HCEC 1CT (cell line): ENCODE measurements at places on chromosomes 12 and 14.

GRCh38 chr14:34113991-34114390 lies 163.1 kb upstream of the EGLN3 start:
- DNase-seq = no peak

DNA sequence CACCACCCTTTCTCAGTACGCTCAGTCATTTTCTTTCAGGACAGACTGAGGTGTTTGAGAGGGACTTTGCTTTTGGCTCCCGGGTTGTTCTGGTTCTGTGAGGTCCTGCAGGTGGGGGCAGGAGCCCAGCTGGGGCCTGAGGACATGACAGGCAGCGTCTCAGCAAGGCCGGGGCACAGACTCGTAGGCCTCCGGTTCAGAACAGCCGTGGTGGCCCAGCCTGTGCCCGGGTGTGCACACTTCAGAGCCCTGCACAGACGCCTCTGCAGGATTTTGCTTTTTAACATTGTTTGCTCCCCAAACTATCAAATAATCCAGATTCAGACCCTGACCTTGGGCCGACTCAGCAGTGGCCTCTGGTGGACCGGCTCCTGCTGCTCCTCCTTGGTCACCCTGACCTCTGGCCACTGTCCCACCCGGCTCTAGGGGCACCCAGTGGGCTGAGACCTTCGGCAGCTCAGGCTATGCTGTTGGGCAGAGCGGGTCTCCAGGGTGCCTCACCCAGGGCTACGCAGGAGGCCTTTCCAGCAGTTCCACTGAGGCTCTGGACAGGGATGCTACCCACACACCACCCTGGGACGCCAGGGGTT lies 65.2 kb downstream of the ADGRD1 start:
- no peak for DNase-seq

DNA sequence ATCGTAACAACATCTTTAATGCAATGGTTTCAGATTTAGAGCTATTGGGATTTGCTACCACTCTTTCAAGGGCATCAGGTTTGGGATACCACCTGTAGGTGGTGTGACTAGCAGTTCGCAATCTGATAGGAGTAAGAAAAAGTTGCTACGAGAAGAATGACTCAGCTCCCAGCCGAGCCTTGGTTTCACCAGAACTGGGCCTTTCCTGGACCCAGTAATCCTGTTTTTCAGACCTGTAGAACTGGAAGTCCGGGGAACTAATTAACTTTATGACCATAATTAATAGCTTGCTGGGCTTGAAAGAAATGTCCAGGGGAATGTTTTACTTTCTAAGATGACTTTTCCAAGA lies 770 bp downstream of the ABHD4 start:
- DNase-seq = peak; percentile 64

DNA sequence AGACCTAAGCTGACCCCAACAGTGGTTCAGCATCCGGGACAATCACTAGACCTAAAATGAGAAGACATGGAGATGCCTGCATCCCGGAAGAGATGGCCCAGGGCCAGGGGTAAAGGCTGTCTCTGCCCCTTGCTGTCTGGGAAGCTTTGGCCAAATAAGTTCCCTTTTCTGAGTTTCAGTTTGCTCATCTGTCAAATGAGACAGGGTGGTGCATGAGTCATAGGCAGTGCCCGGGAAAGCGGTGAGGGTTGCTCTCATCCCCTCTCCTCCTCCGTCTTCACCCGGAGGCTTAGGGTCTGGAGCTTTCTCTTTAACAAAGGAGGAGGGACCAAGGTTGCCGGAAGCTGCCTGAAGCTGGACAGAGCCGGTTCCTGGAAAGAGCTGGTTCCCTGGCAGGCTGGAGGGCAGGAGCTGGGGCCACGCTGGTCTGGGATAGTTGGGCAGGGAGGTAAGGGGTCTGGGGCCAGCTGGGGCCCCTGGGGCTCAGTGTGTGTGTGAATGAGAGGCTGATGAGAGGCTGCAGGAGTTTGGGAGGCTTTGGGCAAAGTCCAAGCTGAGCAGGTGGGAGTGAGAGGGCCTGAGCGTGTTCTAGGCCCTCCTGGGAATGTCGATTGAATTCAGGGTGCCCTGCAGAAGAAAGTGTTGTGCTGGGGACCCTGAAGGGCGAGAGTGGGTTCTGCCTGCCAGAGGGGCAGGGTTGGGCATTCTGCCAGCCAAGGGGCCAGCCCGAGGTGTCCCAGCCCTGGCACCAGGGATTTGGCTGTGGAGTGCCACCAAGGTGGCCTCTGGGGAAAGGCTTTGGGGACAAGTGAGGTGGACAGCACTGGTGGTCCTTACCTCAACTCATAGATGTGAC lies at the start of gene SDSL:
Gene SDSL, plus strand, starts transcription at position 351 of the 856 bp plus-strand sequence. CDS start 5,603 bp downstream, outside the sequence.
- peak; percentile 80 for DNase-seq

DNA sequence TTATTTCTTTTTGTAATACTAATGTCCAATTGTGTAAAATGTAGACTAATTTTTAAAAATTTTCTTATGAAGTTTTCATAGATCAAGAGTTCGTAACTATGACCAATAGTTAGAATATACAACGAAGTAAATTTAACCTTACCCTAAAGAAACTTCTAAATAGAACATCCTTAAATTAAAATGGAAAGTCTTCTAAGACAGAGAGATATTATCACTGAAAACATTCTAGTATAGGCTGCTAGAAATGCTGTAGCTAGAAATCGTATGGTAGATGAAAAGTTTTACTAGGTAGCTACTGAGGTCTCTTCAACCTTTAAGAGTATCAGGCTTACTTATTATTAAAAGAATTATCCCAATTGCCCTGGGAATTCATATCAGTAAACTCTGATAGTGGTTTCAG lies 925 bp downstream of the CLEC2A start:
- DNase-seq = no peak

DNA sequence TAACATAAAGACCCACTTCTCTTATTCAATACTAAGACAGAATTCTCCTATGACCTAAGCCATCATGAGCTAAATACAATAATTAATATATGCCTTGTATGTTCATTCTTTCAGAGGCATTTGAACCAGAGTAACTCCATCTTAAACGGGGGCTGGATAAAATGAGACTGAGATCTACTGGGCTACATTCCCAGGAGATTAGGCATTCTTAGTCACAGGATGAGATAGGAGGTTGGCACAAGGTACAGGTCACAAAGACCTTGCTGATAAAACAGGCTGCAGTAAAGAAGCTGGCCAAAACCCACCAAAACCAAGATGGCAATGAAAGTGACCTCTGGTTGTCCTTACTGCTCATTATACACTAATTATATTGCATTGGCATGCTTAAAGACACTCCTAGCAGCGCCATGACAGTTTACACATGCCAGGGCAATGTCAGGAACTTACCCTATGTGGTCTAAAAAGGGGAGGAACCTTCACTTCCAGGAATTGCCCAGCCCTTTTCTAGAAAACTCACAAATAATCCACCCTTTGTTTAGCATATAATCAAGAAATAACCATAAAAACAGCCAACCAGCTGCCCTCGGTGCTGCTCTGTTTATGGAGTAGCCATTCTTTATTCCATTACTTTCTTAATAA lies 260.7 kb downstream of the SSPN start:
- no peak for DNase-seq

- DNase-seq = no peak
Observed at GRCh38 chr14:45526715-45527549, 273.9 kb upstream of the MIS18BP1 start.

- DNase-seq = no peak
Observed at GRCh38 chr12:74515849-74516248, 21.8 kb upstream of the ATXN7L3B start.

- DNase-seq = peak; percentile 66
Observed at GRCh38 chr14:105045710-105046326, 19.4 kb downstream of the GPR132 start.

GRCh38 chr14:91351512-91351862 lies 66.1 kb downstream of the CCDC88C start:
- no peak for DNase-seq

DNA sequence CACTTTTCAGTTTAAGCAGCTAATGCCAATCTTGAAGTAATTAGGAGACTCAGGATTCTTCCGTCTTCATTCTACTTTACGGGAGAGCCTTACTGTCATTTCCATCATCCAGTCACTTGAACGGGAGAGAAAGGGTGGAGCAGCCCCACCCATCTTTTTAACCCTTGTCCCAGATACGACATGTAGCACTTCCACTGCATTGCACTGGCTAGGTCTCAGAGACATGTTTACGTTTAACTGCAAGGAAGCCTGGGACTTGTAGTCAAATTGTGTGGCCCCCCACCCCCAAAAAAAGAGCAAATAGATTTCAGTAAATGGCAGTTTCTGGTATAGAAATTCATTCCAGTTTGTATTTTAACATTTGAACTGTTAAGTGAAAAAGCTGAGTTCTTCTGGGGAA lies 46.1 kb upstream of the SYT1 start:
- no peak for DNase-seq

DNA sequence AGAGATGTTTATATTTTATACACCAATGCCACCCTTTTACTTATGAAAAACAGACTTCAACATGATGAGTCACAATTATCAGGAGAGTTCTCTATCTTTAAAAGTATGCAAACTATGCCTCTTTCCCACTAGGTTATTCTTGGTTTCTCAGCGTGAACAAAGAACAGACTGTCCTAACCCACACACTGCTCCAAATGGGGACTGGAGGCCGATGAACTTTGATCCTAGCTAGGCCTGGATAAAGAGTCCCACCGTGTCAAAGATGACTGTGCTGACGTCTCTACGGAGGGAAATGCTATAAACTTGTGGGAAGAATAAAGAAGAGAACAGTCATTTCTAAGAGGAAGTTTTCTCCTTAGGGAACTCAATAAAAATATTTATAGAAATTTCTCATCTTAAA lies 160.1 kb downstream of the EPS8 start:
- DNase-seq = peak; percentile 98

DNA sequence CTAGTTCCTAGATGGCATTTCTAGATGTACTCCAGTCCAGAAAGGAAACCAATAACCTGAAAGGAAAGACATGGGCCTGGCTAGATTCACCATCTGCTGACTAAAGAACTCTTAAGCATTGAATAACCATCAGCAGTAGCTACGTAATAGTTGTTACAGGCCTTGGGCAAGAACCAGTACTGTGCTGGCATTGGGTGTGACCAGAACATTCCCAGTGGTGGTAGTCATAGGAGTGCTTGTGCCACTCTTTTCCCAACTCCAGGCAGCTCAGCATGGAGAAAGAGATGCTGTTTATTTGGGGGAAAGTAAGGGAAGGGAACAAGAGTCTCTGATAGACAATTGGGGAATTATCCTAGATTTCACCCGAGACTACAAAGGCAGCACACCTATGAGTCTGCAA lies 333.3 kb downstream of the SLC16A7 start:
- peak; percentile 85 for DNase-seq

DNA sequence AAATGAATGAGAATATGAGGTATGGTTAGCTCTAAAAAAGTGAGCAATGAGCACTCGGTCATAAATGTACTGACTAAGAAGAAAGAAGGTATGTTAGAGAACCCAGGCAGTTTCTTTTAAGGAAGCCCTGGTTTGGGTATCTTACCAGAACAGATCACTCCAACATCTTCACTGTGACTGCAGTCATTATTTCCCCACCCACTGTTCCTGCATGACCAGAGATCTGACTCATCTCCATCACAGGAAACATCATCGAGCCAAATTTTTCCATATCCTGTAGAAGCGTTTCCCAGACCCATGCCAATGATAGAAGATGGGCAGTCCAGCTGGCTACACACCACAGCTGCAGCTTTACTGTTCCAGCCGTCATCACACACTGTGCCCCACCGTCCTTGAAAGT lies 48.0 kb downstream of the CD163L1 start:
- peak; percentile 74 for DNase-seq

DNA sequence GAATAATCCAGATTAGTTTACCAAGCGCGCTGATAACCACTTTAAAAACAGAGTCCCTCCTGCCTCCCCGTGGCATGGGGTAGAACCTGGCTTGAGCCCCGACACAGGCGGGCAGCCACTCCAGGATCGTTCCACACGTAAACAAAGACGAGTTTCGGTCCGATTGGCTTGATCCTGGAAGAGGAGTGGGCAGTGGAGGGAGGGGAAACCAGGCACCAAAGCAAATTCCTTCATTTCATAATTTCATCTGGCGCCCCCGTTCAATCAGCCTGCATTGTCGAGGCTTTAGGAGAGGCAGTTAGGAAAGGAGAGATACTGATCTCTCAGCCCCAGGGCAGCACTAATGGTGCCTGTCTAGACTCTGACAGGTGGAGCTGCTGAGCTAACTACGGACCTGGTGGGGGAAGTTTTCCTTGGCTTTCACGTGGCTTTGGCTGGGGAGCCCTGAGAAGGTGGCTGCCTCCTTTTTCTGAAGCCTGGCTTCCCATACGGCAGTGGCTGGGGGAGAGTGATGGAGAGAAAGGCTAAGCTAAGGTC lies 751 bp upstream of the GPRC5A start:
- peak; percentile 46 for DNase-seq

GRCh38 chr14:96229315-96229714 lies 24.7 kb downstream of the BDKRB2 start:
- no peak for DNase-seq

GRCh38 chr12:52037248-52037861 lies 13.9 kb upstream of the NR4A1 start:
- DNase-seq = peak; percentile 41

DNA sequence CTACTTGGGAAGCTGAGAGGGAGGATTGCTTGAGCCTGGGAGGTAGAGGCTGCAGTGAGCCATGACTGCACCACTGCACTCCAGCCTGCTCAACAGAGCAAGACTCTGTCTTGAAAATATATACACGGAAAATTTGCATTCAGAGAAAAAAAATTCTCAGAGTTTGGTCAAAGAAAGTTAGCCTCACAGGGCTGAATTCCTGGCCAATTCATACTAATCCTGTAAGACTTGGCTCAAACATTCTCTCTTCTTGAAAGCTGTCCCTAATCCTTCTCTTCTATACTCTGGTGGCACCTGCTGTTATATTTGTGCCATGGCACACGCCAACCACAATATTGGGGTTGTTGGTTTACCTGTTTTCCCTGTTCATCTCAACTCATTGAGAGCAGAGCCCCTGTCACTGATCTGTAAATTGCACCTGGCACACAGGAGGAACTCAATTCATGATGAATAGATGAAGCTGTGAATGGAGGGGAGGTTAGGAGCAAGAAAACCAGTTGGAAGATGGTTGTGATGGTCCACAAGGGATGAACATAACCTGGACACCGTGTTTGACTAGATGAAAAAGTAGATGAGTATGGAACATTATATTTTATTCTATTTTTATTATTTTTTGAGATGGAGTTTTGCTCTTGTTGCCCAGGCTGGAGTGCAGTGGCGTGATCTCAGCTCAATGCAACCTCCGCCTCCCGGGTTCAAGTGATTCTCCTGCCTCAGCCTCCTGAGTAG lies 36.8 kb upstream of the SPTSSA start:
- peak; percentile 38 for DNase-seq

GRCh38 chr12:102302553-102302952 lies 104.9 kb upstream of the PMCH start:
- no peak for DNase-seq

GRCh38 chr12:123270214-123271000 lies 1.2 kb downstream of the CDK2AP1 start:
- DNase-seq = peak; percentile 22

GRCh38 chr12:69068448-69068847 lies 135.5 kb upstream of the CPM start:
- DNase-seq = peak; percentile 53

- no peak for DNase-seq
Observed at GRCh38 chr12:129704232-129704830, 199.5 kb downstream of the TMEM132D start.

GRCh38 chr12:38587594-38587993 lies 271.0 kb downstream of the ALG10B start:
- no peak for DNase-seq

- DNase-seq = no peak
Observed at GRCh38 chr14:66228267-66228970, 257.8 kb upstream of the CCDC196 start.
